ENCODE measurements at places on chromosomes 3 and 15.

GRCh38 chr3:164380156-164380555 lies 698.1 kb downstream of the SI start:
- no peak for DNase-seq

- no peak for DNase-seq
These were observed 21.9 kb downstream of the C3orf62 start for GRCh38 chr3:49255112-49255511.

GRCh38 chr3:156307704-156308103 lies 187.3 kb downstream of the KCNAB1 start:
- no peak for DNase-seq

GRCh38 chr3:118527514-118528044 lies 507.1 kb downstream of the IGSF11 start:
- DNase-seq: no peak

DNA sequence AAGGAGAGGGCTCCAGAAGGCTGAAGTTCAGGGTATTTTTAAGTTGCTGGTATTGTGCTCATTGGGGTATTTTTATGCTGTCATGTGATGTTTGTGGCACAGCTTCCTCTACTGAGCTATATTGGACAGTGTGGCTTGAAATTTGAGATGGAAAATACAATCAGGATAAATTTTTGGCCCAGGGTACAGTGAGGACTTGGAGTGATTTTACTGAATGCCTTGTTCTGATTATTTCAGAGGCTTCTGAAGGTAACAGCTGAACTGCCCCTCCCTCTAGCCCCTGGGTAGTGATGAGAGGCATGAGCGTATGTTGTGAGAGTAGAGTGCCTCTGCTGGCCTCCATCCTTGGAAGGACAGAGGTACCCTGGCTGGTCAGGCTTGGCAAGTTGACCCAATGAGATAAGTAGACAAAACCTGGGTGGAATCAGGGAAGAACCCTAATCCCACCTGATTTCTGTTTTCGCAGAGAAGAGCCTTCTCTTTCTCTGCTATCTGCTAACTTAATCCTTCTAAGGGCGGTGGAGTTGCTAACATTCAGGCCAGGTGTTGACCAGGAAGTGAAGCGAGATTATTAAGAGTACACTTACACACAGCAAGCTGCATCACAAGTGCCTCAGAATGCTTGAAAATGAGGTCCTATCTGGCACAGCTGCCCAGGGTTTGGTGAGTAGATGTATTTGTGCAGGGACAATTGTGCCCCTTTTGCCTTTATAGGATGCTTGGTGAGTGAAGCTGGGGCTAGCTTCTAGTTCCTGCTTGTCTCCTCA lies 98.1 kb upstream of the CLSTN2 start:
- no peak for DNase-seq

- no peak for DNase-seq
These were observed at the start of gene TMEM266 for GRCh38 chr15:76059320-76060117. Gene TMEM266, plus strand, starts transcription at chr15:76059985. Its CDS starts 74,279 bp downstream, at chr15:76134264.

DNA sequence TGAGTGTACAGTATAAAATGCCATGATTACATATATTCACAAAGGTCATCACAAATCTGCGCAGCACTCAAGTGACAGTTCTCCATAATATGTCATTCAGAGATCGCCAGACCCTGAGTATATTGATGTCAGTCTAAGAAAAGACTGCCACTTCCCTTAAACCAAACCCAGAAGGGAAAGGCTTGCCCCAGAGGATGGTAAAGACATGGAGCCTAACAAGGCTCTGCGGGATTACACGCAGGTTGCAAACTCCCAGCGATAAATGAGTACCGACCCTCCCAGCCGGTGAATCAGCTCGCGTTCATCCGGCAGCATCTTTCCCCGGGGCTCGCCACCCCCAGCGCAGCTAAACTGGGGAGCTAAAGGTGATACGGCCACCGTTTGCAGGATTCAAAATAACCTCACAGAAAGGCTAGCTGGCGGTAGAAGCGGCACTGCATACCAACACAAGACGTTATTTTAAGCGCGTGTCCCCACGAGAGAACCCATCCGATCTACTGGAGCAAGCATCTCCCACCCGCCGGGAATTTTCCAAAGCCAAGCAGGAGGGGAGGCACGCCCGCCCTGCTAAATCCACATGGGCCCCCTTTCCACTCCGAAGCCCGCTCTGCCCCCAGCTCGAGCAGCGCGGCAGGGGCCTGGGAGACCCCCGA lies 643 bp downstream of the MYO5A start:
- DNase-seq: no peak

DNA sequence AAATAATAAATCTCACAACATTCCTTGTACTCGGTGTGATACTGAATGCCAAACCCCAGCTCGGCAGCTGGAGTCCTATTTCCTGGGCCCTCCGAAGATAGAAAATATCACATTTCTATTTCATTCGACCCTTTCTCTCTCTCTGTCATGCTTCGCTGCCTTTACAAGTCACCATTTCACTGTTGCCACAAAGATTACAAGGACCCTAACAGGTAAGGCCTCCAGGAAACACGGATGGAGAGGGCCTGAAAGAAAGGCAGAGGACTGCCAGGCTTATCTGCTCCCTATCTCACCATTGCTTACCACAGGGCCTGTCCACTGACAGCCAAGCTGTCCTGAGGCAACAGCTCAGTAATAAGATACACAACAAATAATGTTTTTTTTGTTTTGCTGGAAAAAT lies 376.5 kb downstream of the MECOM start:
- no peak for DNase-seq

GRCh38 chr3:170977949-170978745 lies 48.4 kb downstream of the SLC2A2 start:
- DNase-seq: no peak

GRCh38 chr15:80060356-80061006 lies 1.0 kb downstream of the ZFAND6 start:
- no peak for DNase-seq

DNA sequence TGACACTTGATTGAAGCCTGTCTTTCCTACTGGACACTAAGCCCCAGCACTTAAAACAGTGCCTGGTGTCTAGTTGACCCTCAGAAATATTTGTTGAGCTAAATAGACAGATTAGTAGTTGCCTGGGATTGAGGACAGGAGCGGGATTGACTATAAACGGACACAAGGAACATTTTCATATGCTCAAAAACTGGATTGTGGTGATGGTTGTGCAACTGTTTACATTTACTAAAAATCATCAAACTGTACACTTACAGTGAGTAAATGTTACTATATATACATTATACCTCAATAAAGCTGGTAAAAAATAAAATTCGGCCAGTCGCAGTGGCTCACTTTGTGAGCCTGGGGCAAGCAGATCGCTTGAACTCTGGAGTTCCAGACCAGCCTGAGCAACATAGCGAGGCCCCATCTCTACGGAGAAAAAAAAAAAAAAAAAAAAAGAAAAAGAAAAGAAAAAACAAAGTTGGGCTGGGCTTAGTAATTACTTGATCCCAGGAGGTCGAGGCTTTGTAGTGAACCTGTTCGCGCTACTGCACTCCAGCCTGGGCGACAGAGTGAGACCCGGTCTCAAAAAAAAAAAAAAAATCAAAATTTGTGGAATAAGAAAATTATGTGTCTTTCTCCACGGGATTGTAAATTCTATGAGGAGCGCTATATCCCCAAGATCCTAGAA lies 632 bp upstream of the IDH3A start:
- DNase-seq: no peak

- DNase-seq: no peak
These were observed 10.4 kb downstream of the NR2F2 start for GRCh38 chr15:96340598-96341512.

DNA sequence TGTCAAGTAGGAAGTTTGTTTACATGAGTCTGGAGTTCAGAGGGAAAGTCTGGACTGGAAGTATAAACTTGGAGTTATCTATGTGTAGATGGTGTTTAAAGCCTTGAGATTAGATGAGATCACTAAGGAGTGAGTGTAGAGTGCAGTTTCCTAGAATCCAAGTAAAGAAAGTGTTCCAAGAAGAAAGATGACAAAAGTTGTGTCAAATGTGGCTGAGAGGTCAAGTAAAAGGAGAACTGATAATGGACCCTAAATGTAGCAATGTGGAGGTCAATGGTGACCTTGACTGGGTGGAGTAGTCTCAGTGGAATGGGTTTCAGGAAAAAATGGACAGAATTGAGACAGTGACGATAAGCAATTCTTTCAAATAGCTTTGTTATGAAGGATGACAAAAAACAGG lies 39.9 kb upstream of the ULK4 start:
- DNase-seq: no peak

DNA sequence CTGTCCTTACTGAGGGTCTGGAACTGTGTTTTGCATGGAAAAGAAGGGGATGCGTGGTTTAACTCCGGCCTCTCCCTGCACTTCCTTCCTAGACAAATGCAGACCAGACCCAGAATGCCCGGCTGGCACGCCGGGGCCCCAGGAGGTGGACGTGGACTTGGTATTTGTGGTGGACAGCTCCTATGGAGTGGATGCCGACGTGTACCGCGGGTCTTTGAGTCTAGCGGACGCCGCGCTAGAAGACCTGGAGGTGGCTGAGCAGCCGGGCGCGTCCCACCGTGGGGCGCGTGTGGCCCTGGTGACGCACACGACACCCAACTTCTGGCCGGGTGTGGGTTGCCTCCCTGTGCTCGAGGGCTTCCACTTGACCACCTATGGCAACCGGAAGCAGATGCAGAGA lies 81.8 kb upstream of the COL6A5 start:
- no peak for DNase-seq

DNA sequence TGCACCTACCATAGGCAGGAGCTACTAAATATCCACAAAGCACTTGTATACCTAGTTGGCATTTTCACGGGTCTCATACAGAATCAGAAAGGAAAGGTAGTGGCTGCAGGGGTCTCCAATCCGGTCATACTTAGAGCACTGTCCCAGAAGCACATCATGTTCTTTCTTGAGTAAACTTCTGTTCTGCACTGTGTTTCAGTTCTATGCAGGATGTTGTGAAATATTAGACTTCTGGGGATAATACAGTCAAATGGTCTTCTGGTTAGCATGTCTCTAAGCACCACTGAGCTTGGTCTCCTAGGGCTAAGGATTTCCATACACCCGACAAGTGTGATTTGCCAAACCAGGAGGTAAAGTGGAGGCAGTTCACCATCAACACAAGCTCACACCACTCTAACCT lies 27.9 kb downstream of the MINDY4B start:
- no peak for DNase-seq

Measured in cerebellar nuclear complex (tissue), 1 donor.